ENCODE measurements at places on chromosomes 5 and 9.

- no peak for DNase-seq
Measured at GRCh38 chr5:4348423-4348822, 752.8 kb downstream of the IRX1 start.

DNA sequence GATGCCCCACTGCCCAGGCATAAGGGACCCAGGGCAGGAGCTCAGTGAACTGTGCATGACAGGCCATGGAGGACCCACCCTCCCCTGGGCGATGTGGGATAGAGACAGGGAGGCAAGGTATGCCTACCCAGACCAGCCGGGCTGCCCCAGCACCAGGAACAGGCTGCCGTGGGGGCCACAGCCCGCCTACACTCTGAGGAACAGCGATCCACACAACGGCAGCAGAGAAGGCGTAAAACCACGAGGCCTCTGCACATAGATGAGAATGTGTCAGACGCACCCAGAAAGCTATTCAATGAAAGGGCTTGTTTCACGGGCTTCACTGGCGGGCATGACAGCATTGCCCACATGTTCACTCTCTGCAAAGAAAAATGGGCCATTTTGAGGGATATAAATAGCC lies 49.5 kb downstream of the SEMA4D start:
- peak; percentile 91 for DNase-seq

DNA sequence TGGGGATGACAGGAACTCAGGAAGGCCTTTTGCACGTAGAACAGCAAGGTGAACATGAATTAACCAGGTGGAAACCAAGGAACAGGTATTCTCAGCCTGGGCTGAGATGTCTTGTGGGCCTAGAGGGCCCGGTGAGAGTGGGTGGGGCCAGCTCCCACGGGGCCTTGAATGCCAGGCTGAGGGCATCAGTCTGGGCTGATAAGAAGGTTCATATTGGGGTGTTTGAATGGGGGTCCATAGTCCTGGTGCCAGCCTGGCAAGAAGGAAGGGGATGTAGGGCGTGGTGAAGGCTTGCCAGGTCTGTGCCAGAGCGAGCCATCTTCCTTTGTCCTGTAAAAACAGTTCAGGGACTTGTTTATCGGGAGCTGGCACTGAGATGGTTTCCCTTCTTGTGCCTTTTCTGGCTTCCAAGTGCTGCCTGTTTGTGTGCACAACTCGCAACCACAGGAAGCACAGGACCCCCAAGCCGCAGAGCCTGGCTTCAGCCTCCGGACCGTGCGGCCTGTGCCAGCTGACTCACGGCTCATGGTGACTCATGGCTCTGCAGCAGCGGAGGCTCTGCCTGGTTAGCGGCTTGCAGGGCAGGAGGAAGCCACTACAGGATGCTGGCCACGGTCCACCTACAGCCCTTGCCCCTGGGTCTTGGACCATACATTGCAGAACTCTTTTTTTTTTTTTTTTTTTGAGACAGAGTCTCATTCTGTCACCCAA lies 2.4 kb downstream of the CARD19 start:
- peak; percentile 75 for DNase-seq

- DNase-seq: no peak
Measured at GRCh38 chr5:111935009-111935408, 178.0 kb upstream of the NREP start.

GRCh38 chr5:143977891-143978461 lies 166.0 kb downstream of the HMHB1 start:
- DNase-seq: no peak

GRCh38 chr5:19739671-19740070 lies 248.3 kb downstream of the CDH18 start:
- DNase-seq: no peak

GRCh38 chr5:72109625-72110024 lies 2.4 kb downstream of the MAP1B start:
- DNase-seq: no peak

- DNase-seq: no peak
Measured at GRCh38 chr9:124340219-124341069, 74.8 kb downstream of the PSMB7 start.

- DNase-seq: no peak
Measured at GRCh38 chr9:80076162-80076561, 504.4 kb downstream of the TLE4 start.

GRCh38 chr5:112532654-112533360 lies 113.7 kb upstream of the EPB41L4A start:
- no peak for DNase-seq

- no peak for DNase-seq
Measured at GRCh38 chr5:178586396-178586795, 3.8 kb downstream of the COL23A1 start.

- no peak for DNase-seq
Measured at GRCh38 chr5:27995867-27996266, 957.5 kb upstream of the CDH9 start.

GRCh38 chr5:22928821-22929482 lies 75.8 kb upstream of the CDH12 start:
- DNase-seq: no peak

GRCh38 chr5:96885518-96886338 lies 9.4 kb downstream of the ERAP2 start:
- DNase-seq: peak; percentile 42

GRCh38 chr5:178327446-178327845 lies 94.8 kb upstream of the PHYKPL start:
- DNase-seq: no peak

GRCh38 chr5:174614500-174615135 lies 109.8 kb upstream of the MSX2 start:
- DNase-seq: no peak

GRCh38 chr9:14438232-14439021 lies 124.5 kb upstream of the NFIB start:
- no peak for DNase-seq

DNA sequence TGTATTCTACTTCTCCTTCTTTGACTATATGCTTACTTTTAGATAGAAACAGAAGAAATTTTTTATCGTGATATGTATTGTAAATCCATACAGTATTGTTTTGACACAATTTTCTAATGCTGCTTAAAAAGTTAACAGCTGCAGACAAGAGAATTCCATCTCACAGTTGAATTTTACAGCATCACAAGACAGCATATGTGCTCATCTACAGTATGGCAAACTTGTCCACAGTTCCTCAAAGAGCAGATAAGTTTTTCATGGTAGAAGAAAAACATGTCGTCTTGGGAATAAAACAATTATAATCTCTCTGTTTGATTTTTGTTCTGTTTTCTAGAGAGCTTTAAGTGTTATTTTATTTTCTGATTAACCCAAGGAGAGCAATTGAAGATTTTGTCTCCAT lies 438.5 kb upstream of the NUDT12 start:
- no peak for DNase-seq

DNA sequence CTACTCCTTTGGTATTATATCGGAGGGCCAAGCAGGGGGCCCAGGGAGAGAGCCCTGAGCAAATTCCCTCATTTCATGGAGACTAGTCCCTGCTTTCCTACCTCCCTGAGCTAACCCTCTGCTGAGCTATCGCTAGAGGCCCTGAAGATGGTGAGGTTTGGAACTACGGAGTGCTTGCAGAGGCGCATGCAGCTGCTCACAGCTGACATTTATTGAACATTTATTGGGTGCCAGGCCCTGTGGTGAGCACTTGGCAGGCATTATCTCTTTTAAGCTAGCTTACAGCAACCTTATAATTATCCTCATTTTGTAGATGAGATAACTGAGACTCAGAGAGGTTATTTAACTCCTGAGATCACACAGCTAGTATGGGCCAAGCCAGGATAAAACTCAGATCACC lies 9.8 kb downstream of the FAT2 start:
- DNase-seq: no peak

DNA sequence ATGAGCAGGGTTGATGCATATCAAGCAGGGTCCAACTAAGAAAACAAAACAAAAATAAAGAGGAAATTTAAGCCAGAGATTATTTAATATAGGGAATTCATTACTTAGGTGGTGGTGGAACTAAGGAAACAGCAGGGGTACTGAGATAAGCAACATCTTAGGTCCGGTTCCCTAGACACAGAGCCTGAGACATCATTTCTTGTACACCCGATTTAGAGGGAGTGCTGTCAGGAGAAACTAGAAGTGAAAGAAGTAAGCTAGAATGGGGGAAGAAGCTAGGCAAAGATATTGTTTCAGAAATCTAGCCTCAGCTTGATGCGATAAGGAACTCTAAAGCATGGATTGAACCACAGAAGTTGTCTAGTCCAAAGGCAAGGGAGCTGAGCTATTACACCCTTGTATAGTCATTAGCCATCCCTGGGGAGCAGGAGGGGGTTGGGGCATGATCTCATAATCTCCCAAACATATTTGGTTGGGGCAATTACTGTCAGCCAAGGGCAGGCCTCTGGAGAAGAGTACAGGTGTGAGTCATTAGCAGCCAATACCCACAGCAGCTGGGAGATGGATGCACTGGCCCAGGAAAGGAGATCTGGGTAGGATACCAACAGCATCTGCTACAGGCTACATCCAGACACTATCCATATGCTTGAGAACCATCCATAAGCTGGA lies 194.5 kb downstream of the ARL15 start:
- no peak for DNase-seq

DNA sequence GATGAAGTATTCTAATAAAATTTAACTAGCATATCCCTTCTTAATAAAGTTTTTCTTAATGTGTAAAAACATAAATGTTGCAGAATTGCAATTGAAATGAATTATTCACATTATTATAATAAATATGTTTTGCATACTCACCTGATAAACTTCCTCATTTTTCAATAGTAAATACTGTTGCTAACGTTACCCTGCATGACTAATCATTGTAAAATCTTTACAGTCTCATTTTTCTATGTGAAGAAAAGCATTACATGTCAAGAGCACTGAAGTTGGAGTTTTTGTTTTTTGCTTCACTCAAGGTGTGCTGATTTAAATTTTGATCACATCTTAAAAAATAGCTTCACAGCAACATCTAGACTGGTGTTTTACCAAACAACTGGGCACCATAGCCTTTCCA lies 157.2 kb upstream of the CDH18 start:
- no peak for DNase-seq

GRCh38 chr5:63164838-63165535 lies 586.4 kb downstream of the LRRC70 start:
- DNase-seq: no peak

GRCh38 chr5:127739807-127740384 lies 36.7 kb downstream of the CCDC192 start:
- DNase-seq: no peak

- DNase-seq: no peak
Measured at GRCh38 chr5:27125856-27126255, 87.5 kb upstream of the CDH9 start.

DNA sequence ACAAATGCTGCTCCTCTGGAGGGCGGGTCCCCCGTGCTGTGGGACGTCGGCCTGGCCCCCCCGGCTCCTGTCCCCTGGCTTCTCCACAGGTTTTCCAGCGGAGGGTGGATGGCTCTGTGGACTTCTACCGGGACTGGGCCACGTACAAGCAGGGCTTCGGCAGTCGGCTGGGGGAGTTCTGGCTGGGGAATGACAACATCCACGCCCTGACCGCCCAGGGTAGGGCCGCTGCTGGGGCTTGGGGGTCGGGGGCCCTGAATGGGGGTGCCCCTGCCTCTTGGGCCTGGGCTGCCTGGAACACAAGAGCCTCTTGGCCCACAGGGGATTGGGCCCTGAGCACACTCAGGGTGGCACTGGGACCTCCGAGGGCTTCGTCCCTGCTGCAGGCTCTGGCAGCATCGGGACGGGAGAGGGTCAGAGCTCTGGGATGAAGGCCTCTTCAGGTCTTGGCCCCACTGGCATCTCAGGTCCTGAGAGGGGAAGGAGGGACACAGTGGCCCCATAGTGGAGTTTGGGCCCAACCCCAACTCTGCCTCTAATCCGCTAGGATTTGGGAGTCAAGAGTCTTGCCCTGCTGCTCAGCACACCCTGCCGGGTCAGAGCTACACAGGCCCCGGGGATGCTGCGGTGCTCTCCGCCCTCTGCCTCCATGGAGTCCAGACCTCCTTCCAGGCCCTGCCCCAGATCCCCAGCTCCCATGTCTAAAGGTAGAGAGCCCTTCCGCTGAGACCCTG lies 5.2 kb downstream of the FCN2 start:
- no peak for DNase-seq

GRCh38 chr5:107669096-107670031 lies 1.4 kb downstream of the EFNA5 start:
- no peak for DNase-seq

- no peak for DNase-seq
Measured at GRCh38 chr9:104983491-104983890, 55.5 kb upstream of the ABCA1 start.

DNA sequence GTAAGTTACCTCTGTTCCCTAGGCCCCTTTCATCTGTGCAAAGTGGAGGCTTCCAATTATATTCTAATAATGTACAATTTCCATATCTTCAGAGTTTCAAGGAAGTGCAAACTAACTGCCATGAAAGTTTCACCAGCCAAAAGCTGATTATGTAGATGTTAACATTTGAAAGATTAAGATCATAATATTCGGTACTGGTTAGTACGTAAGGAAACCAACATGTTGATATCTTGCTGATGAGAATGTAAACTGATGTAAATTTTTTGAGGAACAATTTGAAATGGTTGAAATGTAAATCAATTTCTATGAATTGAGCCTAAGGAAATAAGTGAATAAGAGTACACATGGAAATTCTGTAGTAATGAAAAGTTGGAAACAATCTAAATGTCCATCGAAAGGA lies 12.9 kb upstream of the KLF4 start:
- no peak for DNase-seq

- no peak for DNase-seq
Measured at GRCh38 chr5:36701085-36701698, 94.8 kb downstream of the SLC1A3 start.

GRCh38 chr9:110578575-110579033 lies 937 bp downstream of the SVEP1 start:
- DNase-seq: no peak
